MV-4-11 (cell line): ENCODE measurements at places on chromosomes 2 and 18.

- DNase-seq, result no peak
Measured at GRCh38 chr2:190637903-190638618, 10.8 kb upstream of the NAB1 start.

- no peak for DNase-seq
Measured at GRCh38 chr2:202669841-202670240, 35.1 kb downstream of the FAM117B start.

- no peak for DNase-seq
Measured at GRCh38 chr2:120852200-120852815, 116.6 kb downstream of the GLI2 start.

GRCh38 chr2:107146181-107146580 is 260.2 kb upstream of the ST6GAL2 start:
- no peak for DNase-seq

GRCh38 chr2:114728372-114728771 is 285.9 kb downstream of the DPP10 start:
- no peak for DNase-seq

GRCh38 chr2:208134928-208135586 is 5.4 kb upstream of the CRYGC start:
- peak; percentile 54 for DNase-seq

DNA sequence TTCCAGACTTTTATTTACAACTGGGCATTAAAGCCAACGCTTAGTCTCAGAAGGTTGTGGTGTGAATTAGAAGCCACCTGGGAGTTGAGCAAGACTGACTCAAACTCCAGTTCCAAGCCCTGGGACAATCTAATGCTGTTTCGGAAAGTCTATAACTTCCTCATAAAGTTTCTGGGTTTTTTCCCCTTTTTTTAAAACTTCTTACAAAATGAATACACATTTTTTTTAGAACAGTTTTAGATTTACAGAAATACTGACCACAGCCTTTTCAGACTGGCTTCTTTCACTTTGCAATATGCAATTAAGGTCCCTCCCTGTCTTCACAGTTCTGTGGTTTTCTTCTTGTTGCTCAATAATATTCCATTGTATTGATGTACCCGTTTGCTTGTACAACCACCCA is 115.9 kb upstream of the TWIST2 start:
- DNase-seq, result peak; percentile 100

DNA sequence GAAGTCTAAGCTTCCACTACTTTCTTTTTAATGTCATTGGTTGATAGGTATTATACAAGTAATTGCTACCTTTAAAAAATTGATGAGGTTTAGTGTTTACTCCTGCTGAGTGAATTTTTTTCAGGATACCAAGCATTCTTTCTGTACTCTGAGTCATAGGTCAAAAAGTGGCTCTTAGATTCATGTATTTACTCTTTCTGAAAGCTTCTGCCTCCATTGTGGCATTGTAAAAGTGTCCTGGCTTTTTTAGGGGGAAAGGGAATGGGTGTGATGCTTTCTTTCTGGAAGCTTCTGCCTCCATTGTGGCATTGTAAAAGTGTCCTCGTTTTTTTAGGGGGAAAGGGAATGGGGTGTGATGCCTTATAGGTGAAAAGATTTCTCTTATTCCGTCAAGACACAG is 286.5 kb downstream of the LPIN1 start:
- no peak for DNase-seq

- peak; percentile 79 for DNase-seq
Measured at GRCh38 chr2:105179469-105180372, 61.8 kb upstream of the GPR45 start.

GRCh38 chr2:71662665-71663394 is 209.5 kb downstream of the DYSF start:
- no peak for DNase-seq

- no peak for DNase-seq
Measured at GRCh38 chr2:45276914-45277313, 267.7 kb upstream of the SIX2 start.

GRCh38 chr2:12717191-12718014 is 667 bp downstream of the TRIB2 start:
- no peak for DNase-seq

DNA sequence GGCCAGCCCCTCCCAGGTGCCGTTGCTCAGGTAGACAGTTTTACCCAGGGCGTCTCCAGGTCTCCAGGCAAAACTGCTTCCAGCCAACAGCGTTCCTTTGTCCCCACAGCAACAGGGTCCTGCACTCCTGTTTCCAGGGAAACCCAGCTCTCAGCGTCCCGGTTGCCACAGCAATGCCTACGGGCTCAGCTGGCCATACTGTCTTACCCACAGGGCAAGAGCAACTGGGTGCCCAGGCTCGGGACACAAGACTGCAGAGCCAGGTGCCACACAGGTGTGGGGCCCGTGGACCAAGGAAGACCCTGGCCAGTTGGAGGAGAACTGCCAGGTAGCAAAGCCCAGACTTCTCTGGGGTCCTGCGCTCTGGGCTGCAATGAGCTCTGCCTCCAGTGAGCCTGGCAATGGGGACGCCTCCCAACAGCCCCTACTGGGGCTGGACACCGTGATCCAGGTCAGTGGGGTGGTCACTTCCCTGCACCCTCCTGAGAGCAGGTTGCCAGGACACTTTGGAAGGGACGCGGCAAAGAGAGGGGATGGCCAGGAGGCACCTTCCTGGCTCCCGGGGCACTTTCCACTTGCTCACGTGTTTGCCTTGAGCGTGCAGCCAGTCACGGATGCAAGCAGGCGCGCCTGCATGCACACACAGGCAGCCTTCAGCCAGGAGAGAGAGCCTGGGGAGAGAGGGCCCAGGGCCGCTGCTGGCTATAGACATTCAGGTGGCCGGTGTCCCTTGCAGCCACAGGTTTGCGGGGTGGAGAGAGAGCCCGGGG is at the start of gene CROCC2:
CROCC2 (plus strand) TSS at position 196 of the 770 bp plus-strand sequence; CDS start at position 374, 178 bp downstream.
- DNase-seq, result no peak

DNA sequence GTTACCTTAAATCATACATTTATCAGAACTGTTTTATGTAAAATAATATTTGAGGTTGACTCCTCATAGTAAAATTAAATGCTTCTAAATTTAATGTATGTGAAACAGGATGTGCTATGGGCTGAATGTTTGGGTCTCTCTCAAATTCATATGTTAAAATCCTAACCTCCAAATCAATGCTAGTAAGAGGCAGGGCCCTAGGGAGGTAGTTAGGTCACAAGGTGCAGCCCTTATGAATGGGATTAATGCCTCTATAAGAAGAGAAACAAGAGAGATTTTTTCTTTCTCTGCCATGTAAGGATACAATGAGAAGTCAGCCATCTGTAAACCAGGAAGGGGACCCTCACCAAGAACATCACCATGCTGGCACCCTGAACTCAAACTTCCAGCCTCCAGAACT is 67.2 kb upstream of the ETAA1 start:
- DNase-seq, result no peak

DNA sequence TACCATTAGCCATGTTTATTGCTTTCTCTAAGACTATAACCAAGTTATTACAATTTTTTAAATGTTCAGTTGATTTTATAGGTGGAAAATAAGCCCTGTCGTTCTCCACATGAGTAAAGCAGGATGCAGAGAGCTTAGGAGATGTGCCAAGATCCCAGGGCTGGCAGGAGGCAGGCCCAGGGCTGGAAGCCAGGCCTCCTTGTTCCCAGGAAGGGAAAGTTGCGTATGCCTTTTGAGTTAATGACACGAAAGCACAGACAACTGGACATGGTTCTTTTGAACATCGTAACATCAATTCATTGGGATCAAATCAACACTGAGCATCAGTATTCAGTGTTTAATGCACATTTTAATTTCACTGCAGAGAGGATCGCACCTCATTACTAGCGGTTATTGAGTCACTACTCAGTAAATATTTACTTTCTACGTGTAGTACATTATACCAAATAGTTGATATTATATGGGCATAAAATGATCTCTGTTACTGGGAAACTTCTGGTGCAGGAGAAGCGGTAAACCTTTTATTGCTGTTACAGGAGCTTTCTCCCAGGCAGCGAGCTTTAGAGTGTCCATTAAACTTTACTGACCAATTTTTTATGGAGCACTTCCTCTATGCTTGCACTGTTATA is 60.0 kb downstream of the RNF144A start:
- no peak for DNase-seq

DNA sequence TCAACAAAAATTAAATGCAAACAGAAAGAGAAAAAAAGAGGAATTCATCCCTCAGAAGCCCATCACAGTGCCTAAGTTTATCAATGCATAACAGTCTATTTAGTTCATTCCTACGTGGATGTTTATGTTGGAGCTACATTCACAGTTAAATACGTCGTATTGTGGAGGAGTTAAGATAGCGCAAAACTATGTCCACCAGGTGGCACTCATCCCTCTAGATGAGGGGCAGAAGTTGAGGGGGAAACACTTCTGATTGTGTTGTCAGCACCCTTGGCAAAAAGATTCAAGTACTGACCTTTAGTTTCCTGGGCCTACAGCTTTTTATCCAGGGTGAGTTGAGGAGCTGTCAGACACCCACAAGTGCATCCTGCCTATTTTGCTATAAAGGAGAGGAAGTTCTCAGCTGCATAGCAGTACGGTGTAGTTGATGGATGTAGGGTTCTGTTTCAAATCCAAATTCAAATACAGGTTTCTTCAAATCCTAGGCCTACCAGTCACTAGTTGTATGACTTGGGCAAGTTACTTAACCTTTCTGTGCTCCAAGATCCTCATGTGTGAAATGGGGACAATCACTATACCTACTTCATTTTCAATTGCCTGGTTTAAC is 26.8 kb upstream of the MYO1B start:
- peak; percentile 43 for DNase-seq

DNA sequence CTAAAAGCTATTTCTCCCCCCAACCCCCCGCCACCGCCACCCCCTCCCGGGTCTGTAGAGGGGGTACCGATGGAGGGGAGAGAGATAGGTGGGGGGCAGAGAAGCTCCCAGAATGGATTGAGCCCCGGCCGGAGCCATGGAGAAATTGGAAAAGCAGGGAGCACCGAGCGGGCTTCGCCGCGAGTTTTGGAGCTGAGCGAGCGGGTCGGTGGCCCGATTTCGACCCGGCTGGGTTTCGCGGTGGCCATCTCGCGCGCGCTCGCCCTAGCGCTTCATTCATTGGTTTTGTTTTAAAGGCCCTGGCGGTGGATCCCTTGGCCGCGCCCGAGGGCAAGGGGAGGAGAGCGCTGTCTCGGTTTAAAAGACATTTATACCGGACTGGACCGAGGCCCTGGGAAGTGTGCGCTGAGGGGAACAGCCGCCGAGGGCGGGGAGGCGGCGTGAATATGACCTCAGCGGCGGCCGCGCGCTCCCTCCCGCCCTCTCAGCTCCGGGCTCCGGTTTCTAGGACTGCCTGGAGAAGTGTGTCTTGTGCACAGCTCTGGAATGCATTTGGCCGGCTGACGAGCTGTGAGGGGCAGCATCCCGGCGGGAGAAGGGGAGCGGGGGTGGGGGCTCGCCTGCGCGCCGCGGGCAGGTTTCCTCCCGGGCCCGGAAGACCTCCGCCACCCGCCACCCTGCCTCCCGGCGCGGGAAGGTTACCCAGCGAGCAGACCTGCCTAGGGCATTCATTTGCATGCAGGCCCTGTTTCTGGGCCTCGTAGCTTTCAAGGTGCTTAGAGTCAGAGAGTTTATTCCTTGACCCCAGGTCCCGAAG is 1.7 kb upstream of the SMAD7 start:
- peak; percentile 63 for DNase-seq

DNA sequence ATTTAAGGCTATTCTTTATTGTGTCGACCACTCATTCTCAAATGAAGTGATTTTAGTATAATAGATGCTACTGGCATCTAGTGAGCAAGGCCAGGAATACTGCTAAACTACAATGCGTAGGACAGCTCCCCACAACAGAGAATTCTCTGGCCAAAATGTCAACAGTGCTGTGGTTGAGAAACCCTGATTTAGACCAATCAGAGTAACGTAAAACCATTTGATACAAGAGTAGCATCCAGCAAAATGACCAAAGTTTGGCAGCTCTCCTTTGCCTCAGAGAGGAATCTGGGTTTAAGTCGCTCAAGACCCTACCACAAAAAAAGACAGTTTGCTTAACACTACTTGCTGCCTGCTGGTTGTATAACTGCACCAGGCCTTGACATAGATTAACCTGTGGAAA is 37.0 kb upstream of the TTN start:
- no peak for DNase-seq

GRCh38 chr2:54321047-54321446 is 65.0 kb upstream of the TSPYL6 start:
- no peak for DNase-seq

- no peak for DNase-seq
Measured at GRCh38 chr2:212505586-212505985, 33.0 kb downstream of the ERBB4 start.

- no peak for DNase-seq
Measured at GRCh38 chr2:200471928-200472645, 37.8 kb downstream of the KCTD18 start.

DNA sequence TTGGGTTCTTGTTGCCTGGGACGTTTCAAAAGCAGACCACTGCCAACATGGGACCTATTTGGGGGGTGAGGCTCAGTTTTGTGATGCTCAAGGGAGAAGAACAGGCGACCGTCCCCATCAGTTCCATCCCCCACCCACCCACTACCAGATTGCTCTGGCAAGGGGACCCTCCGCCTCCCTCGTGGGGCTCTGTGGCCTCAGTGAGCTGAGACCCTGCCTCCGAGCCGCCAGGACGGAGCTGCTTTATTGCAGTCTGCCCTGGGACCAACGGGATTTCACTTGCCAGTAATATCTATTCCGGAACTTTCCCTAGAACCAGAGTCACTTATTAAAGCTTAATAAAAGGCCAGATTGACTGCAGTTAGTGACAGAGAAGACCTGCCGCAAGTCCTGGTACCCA is 146.3 kb downstream of the KLHL29 start:
- DNase-seq, result no peak

DNA sequence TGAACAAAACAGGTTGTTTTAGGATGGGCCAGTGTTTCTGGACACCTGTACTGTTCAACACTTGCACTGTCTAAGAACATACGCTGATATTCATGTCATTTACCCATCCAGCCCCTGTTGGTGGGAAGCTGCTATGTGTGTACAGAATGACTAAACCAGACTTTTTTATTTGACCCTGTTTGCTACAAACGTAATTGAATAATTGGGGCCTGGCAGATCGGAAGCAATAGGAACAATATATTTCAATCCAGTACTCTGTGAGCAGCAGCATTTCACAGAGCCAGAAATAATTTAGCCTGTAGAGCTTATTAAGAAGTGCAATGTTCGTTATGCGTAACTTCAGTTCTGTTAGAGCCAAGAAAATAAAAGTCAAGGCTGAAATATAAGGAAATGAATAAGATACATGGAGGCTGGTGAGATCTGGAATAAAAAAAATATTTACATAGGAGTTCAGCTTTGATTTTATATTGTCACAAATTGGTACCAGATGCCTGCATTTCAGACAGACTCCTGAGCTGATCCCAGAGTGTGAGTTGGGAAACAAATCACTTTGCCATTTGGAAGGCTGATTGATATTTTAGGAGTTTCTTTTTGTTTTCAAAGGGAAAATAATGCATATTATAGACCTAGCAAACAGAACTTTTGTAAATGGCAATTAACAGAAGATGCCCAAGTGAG is 19.7 kb downstream of the CABLES1 start:
- no peak for DNase-seq

DNA sequence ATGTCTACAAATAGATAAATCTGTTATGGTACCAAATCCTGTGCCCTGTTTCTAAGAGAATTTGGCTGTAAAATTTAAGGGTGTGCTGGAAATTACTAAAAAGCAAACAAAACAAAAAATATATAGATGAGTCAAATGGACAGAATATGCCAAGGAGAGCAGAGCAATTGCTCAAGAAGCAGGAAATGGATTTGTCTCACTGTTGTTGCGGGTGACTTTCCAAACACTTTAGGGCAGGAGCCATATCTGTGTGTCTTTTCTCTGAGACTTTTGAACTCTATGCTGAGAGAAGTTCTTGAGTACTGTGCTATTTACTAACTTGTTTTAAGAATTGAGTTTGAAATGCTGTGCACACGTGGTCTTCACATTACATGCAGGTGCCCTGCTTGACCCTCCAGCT is 221.7 kb downstream of the PHLPP1 start:
- peak; percentile 63 for DNase-seq
